Activated CD4-positive, alpha-beta T cell treated with anti-CD3 and anti-CD28 coated beads for 36 hours (primary cell): ENCODE measurements at places on chromosomes 3 and 15. TPM values are rescaled to one million over a fixed set of nuclear protein-coding genes. Genes with fewer than 3 reads are reported as not detected.

GRCh38 chr3:16770021-16770420, 114.7 kb upstream of the PLCL2 start:
- DNase-seq: no peak

GRCh38 chr3:194301730-194302129, 49.4 kb downstream of the CPN2 start:
- DNase-seq: no peak

GRCh38 chr15:96053031-96053780, 277.3 kb upstream of the NR2F2 start:
- peak; percentile 4 for DNase-seq

TRPM1 gene
- not detected for total RNA-seq

DNA sequence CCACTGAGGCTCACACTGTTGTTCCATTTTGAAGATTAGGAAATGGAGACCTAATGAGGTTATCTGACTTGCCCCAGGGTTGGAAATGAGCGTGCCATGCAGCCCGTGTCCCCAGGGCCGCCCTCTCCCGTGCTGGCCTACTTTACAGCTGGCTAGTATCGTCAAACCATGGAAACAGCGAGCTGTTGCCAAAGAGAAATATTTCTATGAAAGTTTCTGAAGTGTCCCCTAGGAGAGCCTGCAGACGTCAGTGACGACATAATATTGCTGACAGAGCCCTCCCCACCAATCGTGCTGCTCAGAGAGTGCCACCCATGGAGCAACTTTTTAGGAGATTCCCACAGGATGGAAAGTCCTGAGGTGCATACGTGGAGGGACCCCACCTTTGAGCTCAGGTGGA, 11.2 kb upstream of the FAM174B start:
- DNase-seq: no peak

GRCh38 chr3:45583021-45583851, 11.3 kb upstream of the LIMD1 start:
- DNase-seq: no peak
